ENCODE measurements at places on chromosomes 6 and 20.

DNA sequence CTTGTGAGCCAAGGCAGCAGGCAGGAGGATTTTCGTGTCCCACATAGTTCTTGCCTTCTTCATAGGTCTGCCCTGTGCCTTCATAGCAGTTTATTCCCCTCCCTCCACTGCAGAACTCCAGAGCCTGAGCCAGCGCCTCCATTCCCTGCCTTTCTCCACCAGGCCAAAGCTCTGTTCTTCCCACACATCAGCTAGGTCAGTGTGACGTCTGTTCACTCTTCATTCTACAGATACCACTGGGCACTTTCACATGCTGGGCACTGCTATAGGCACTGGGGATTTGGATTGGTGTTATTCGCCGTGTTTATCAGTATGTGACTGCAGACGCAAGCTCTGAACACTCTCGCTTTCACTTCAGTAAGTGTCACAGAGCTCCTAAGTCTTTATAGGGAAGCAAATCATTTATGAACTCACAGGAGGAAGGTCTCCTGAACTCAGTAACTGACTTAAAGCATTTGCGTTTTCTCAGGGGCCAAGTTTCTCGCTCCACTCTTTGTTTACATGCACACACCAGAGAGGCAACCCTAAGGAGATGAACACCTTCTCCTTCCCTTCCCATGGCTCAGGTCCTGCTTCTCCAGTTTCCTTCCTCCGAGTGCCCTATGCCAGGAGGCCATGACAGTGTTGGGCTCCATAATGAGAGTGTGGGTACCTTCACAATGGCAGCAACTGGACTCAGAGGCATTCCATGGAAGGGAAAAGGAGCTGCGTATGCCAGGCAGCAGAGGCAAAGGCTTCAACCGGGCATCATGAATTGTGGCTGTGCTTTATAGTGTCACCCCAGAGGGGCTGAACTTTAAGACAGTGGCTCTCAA lies 6.3 kb upstream of the APMAP start:
- DNase-seq: no peak

DNA sequence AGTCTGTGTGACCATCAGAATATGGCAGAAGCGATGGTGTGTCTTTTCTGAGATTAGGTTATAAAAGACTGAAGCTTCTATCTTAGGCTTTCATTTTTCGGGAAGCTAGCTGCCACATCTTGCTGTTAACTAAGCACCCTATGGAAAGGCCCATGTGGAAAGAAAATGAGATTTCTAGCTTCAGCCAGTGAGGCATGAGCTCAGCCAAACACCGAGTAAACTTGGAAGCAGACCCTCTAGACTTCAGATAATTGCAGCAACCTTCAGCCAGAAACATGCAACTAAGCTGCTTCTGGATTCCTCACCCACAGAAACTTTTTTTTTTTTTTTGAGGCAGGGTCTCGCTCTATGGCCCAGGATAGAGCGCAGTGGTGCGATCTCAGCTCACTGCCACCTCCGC lies 20.6 kb downstream of the LOC128125822 start:
- DNase-seq: no peak

GRCh38 chr20:58148891-58149290 lies 79.6 kb downstream of the ANKRD60 start:
- no peak for DNase-seq

- DNase-seq: no peak
Observed at GRCh38 chr20:4808872-4809271, 87.2 kb downstream of the PRND start.

- DNase-seq: no peak
Observed at GRCh38 chr6:37779902-37780628, 39.5 kb upstream of the ZFAND3 start.

- no peak for DNase-seq
Observed at GRCh38 chr6:3450888-3451287, 6.0 kb downstream of the SLC22A23 start.

DNA sequence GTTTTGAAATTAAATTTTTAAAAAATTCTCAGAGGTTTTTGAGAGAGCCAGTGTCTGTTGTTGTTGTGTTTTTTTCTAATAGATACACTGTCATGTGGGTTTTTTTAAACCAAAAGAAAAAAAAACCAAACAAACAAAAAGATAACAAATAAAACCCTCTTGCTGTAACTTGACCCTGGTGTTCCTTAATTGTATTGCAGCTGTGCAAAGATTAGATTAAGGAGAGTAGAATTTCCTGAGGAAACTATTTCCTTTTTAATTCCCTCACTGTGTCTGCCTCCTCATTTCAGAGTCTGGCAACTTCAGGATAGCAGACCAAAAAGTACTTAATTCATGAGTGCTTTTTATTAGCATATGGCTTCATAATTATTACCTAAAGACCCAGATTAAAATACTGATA lies 281.9 kb downstream of the EPM2A start:
- no peak for DNase-seq
